ENCODE measurements at places on chromosomes 16 and 17.

DNA sequence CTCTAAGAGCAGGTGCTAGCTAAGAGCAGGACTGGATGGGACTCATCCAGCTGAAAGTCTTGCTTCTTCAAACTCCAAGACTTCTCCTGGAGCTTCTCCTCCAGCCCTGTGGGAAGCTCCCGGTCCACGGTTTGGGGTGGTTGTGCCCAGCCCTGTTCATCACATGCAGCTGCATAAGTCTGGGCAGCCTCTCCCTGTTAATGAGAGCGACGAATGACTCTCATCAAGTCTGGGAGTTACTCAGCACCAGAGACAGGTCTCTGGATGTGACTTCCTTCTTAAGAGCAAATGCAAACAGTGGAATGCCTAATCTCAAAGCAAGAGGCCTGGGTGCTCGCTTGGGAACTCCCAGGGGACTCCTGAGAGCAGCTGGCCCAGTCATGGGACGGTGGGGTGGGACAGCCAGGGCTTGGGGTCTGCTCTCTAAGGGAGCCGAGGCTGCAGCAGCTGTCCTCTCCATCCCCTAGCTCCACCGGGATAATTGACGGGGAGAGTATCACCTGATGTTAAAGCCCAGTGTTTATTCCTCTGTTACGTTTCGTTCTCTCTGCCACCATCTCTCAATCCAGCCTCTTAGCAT is 35.3 kb upstream of the CRHR1 start:
- no peak for DNase-seq

GRCh38 chr16:57485091-57485915 is 990 bp downstream of the DOK4 start:
- no peak for DNase-seq

DNA sequence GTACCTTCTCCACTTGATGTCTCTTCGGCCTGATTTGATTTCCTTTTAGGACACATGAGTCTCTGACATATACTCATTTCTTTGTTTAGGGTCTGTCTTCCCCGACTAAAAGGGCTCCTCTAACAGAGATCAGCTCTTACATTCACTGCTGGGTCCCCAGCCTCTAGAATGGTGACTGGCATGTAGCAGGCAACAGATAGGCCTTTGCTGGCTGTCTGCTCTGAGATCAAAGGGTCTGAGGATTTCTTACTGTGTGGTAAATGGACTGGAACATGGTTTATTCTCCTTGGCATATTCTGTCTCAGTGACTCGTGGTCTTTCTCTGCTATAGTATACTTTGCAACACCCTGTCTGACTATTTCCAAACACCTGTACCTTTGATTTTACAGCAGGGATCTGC is 16.7 kb downstream of the DNAAF1 start:
- no peak for DNase-seq

DNA sequence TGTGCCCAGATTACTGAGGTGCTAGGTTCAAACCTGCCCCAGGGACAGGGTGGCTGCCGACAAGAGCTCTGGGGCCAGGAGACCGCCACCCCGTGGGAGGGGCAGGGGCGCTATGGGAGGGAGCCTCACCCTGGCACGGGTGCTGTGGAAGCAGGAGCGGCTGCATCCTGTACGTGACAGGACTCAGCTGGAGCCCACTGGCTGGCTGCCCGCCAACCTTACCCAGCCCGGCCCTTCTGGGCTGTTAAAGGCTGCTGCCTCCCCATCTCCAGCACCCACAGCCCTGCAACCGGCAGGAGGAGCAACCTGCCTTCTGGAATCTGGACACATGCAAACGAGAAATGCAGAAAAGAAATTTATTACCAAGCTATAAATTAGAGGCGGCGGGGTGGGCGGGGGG is 11.2 kb downstream of the PAM16 start:
- no peak for DNase-seq

DNA sequence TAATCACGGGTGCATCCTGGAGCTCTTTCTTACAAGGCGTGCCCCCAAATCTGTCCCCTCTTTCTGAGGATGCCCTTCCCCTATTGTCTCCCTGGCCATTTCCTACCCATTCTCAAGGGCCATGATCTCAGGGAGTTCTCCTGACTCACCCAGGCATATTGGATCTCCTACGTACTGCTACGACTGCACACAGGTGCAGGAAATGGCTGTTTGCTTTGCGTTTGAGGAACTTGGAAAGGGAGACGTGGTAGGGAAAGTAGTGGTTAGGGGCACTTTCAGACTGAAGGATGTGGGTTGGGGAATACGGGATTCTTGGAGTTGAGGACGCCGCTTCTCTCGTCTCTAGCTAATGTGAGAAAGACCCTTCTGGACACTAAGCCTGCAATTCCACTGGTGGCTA is 18.7 kb upstream of the MEOX1 start:
- no peak for DNase-seq

DNA sequence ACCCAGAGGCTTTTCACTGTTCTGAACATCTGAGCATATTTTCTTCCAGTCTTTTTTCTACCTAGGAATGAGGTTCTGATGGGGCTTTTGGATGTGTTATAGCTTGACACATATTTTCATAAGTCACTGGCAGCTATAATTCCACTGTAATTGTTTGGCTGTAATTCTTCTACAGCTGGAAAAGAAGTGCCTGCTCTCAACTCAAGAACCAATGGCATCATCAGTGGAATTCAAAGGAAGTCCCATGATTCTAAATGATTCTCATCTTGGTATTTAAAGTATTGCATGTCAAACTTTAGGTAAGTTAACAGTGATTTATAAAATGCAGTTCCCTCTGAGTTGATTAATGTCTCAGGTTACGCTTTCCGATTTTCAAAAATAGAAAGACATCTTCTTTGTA is 16.8 kb downstream of the WIPI1 start:
- DNase-seq = no peak

- DNase-seq = no peak
These were observed 1.7 kb downstream of the MLST8 start for GRCh38 chr16:2206780-2207433.

GRCh38 chr16:66091471-66091891 is 275.0 kb upstream of the CDH5 start:
- no peak for DNase-seq

DNA sequence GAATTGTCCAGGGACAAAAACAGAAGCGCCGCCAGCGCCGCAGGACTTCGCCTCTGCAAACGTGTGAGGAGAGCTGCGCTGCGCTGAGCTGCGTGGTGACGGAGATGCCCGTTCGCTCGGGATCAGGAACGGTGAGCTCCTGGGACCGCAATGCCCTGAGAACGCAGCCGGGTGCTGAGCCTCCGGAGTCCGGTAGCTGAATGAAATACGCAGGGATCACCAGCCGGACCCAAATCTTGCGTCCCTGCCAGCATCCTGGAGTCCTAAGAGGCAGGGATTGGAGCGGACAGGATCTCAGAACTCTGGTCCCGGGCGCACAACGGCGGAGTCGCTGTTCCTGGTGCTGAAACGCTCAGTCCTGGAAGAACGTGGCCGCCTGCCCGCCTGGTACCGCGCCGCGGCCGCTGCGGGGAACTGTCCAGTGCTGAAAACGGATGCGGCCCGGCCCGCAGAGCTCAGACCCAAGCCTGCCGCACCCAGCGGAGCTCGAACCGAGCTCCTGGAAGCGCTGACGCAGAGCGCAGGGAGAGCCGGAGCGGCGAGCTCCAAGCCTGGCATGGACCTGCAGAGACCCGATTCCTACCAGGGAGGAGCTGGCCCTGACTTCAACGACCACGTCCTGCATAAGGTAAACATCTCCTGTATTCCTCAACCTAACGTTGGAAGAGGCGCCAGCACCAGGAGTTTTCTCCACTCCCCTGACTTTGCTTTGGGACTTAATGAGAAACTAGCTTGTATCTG is 41.5 kb downstream of the CD300LF start:
- DNase-seq = peak; percentile 56

DNA sequence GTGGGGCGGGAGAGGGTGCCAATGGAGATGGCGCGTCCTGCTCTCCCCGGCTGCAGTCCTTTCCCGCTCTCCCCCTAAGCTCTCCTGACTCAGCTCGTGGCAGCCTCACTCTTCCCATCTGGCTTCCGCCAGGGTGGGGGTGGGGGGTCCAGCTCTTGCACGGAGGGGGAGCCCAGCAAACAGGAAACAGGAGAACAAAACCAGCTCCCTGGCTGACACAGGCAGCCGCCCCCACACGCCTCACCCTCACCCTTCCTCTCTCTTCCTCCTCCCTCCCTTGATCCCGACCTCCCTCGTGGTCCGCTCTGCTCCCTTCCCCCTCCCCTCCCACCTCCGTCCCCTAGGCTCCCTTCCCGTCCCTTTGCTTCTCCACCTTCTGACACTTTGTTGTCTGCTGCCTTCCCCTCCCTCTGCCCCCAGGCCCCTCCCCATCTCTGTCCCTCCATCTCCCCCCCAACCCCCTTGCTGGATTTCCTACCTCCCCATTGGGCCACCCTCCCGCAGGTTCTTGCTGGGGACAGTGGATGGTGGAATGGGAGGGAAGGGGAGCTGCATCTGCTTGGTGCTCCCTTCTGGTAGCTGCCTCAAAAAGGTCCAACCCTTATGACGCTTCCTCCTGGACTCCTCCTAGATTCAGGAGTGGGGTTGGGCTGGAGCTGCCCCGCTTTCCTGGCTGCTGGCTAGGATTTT is 23.7 kb downstream of the ARHGAP23 start:
- DNase-seq = no peak

GRCh38 chr17:78934681-78935418 is 9.7 kb upstream of the TIMP2 start:
- no peak for DNase-seq

DNA sequence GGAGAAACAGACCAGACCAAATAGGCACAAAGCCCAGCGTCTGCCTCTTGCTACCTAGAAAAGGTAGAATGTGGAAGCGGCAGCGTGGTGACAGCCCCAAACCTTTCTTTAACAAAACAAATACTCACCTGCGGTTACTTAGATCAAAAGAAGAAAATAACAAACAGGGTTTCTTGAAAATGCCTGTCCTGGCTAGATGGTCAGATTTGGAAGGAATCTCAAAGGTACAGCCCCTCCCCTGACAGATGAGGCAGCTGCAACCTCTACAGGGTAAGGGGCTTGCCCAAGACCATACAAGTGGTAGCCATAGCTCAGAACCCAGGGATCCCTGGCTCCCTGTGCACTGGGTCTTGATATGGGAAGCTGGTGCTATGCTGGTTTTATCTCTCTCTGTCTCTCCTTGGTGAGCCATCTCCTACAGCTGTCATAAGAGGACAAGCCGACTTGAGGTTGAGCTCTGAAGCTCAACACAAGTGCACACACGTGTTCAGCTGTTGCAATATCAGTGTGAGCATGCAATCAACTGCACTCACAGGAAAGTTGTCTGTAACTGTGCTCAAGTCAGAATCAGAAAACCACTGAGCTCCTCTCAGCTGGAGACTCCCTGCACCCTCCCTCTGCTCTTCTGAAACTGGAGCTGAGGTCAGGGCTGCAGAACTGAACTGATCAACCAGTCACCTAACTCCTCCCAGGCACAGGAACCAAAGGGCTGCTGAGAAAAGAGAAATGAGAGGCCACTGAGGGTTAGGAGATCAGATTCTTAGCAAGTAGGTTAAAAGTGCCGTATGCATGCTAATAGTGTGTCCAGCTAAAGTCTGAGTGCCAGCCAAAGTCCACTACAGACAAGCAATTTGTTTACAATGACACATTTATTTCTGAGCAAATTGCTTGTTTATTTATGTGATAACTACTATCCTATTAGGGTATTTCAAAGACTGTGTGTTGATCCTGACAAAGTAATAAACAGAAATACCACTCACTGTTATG is 6.1 kb upstream of the RNF157 start:
- no peak for DNase-seq

- no peak for DNase-seq
These were observed 1.7 kb downstream of the VTN start for GRCh38 chr17:28368306-28368831.

DNA sequence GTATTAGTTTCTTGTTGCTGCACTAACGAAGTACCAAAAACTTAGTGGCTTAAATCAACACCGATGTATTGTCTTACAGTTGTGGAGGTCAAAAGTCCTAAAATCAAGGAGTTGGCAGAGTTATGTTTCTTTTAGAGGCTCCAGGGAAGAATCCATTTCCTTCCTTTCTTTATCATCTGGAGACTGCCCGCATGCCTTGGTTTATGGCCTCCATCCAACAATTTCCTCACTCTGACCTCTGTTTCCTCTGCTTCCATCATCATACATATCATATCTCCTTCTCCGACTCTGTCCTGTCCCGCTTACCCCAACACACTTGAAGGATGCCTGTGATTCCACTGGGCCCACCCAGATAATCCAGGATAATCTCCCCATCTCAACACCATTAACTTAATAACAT is 627.8 kb downstream of the KCNJ2 start:
- DNase-seq = no peak
